H1 (cell line): ENCODE measurements at places on chromosomes 16 and 17. TPM values are rescaled to one million over a fixed set of nuclear protein-coding genes. Genes with fewer than 3 reads are reported as not detected.

RAMP2 gene
- 12.0 and 13.4 TPM in 2 replicates for total RNA-seq

ABCA8 gene
- not detected in 2 replicates for total RNA-seq

NHLRC4 gene
- 0.75 and 0.76 TPM in 2 replicates for total RNA-seq

- H3K27me3 ChIP-seq = no peaks in the 10 kb centered on the region
- H3K36me3 ChIP-seq = no peaks in the 10 kb centered on the region
- H3K27ac ChIP-seq = no peak overlapping the region
- no peak for DNase-seq
Observed at GRCh38 chr16:57308041-57308440, 23.6 kb upstream of the PLLP start.

- H3K36me3 ChIP-seq = no peaks in the 10 kb centered on the region
- no peaks in the 10 kb centered on the region for H3K4me1 ChIP-seq
Observed at GRCh38 chr16:7185689-7186088, 147.0 kb upstream of the RBFOX1 start.

TBC1D3L gene
- total RNA-seq = 8.1 and 9.2 TPM in 2 replicates

KRTAP4-7 gene
- not detected in 2 replicates for total RNA-seq

DNA sequence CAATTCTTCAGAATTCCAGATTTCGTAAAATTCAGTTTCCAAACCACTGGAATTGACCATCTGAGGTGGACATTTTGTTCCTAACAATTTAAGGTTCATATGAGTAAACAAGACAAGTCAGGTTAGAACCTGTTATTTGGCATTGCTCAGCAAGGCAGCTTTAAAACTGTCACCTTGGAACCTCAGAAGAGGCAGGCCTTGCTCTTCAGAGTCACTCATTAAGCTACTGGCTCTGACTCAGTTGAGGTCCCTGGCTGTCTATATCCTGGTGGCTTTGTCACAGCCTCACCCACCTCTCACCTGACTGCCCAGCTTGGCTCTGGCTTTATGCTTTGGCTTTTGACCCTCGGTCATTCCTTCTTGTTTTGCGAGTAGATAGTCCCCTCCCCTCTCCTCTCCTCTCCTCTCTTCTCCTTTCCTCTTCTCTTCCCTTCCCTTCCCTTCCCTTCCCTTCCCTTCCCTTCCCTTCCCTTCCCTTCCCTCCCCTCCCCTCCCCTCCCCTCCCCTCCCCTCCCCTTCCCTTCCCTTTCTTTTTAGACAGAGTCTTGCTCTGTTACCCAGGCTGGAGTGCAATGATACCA, 238.4 kb downstream of the SHISA9 start:
- no peaks in the 10 kb centered on the region for H3K36me3 ChIP-seq
- H3K27me3 ChIP-seq = no peaks in the 10 kb centered on the region
- H3K27ac ChIP-seq = no peak overlapping the region

FASN gene
- 559 and 561 TPM in 2 replicates for total RNA-seq

- no peaks in the 10 kb centered on the region; the same call in 1 of the 2 replicates for H3K36me3 ChIP-seq
- no peak overlapping the region for H3K27ac ChIP-seq
- H3K4me3 ChIP-seq = no peak overlapping the region
- H3K27me3 ChIP-seq = no peaks in the 10 kb centered on the region
Observed at GRCh38 chr16:81620796-81621195, 158.3 kb upstream of the PLCG2 start.

- H3K4me1 ChIP-seq = no peaks in the 10 kb centered on the region
- H3K4me3 ChIP-seq = no peak overlapping the region
- no peak for DNase-seq
Observed at GRCh38 chr17:69912805-69913204, 162.2 kb upstream of the KCNJ16 start.

DNA sequence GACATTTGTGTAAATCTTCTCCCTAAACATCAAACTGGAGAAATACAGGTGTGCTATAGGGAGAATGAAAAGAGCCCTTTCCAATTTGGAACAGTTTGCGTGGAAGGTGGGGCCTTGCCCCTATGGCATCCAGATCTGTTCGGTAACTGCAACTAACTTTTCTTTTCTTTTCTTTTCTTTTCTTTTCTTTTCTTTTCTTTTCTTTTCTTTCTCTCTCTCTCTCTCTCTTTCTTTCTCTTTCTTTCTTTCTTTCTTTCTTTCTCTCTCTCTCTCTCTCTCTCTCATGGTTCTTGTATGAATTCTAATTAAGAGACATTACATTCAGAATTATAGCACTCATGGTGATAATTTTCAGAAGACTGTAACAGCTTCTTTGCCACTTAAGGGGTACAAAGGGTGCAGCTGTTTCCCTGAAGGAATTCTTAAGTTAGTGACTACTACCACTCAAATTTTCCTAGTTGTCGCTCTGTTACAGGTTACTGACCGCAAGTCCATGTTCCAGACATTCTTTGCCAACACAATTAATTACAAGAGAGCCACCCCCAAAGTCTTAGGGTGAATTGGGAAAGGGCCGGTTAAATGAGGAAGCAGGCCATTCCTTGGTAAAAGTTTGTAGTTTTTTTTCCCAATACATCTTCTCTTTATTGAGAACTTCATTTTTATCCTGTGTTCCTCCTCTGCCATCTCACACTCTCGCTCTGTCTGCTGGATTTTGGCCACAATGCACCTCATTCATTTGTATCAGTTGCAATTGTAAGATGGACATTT, 69.8 kb downstream of the KSR1 start:
- H3K4me3 ChIP-seq = no peak overlapping the region
- no peak overlapping the region for H3K27ac ChIP-seq
- peaks cover 26% of the 10 kb centered on the region for H3K4me1 ChIP-seq
- H3K27me3 ChIP-seq = no peaks in the 10 kb centered on the region

ITGAE gene
- total RNA-seq = 23.2 and 24.5 TPM in 2 replicates

HP gene
- total RNA-seq = not detected in 2 replicates

GRCh38 chr16:17238285-17239028, 232.3 kb downstream of the XYLT1 start:
- no peaks in the 10 kb centered on the region for H3K27me3 ChIP-seq
- H3K4me3 ChIP-seq = no peak overlapping the region
- H3K27ac ChIP-seq = no peak overlapping the region
- no peaks in the 10 kb centered on the region for H3K4me1 ChIP-seq
- DNase-seq = no peak

DNA sequence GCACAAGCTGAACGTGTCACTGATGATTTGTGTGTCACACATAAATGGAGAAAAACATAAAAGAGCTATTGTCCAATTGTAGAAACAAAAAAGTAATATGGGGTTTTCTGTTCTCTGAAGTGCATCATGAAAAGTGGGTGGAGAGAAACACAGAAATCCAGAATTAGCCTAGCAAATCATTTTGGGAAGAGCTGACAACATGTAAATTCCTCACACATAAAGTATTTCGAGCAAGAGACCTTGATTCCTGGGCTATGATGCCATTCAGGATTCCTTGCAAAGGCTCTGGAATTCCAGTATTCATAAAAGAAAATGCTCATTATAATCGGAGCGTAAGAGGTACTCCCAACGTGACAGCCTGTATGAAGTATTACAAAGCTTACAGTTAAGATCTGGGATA, 1.1 kb downstream of the DCUN1D3 start:
- DNase-seq = no peak
- H3K27me3 ChIP-seq = no peaks in the 10 kb centered on the region
- peaks cover 7% of the 10 kb centered on the region; the same call in 1 of the 2 replicates for H3K36me3 ChIP-seq
- peak overlapping the region; percentile 90; the same call in 1 of the 2 replicates for H3K4me3 ChIP-seq
- H3K27ac ChIP-seq = no peak overlapping the region

LITAFD gene
- not detected in 2 replicates for total RNA-seq

- H3K27me3 ChIP-seq = no peaks in the 10 kb centered on the region
- no peak overlapping the region for H3K27ac ChIP-seq
- peaks cover 18% of the 10 kb centered on the region for H3K36me3 ChIP-seq
- no peak overlapping the region for H3K4me3 ChIP-seq
Observed at GRCh38 chr16:68079626-68080344, 5.4 kb upstream of the NFATC3 start.

DNA sequence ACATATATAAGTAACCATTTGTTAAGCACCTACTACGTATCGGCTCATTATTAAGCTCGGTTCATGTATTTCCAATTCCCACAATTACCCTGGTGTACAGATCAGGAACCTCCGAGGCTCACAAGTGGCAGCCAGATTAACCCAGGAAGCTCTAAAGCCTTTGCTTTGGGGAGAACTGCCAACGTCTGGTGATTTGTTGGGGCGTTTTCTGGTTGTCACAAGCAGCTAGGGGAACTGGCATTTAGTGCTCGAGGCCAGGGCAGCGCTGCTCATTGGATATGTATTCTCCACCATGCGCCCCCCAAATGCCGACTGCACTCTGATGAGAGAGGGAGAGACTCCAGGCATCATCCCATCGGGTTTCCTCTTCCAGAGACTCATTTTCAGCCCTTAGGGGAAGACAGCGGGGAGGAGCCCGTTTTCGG, 541 bp downstream of the ZNF18 start:
- DNase-seq = peak; percentile 19
- H3K27ac ChIP-seq = peak overlapping the region; percentile 64; the same call in 1 of the 2 replicates

GRCh38 chr17:46766493-46767491, 51.7 kb downstream of the WNT3 start:
- no peak overlapping the region for H3K4me3 ChIP-seq
- peak; percentile 40 for DNase-seq
- no peaks in the 10 kb centered on the region for H3K36me3 ChIP-seq
- peaks cover 36% of the 10 kb centered on the region for H3K27me3 ChIP-seq

CNGB1 gene
- not detected in 2 replicates for total RNA-seq

DNA sequence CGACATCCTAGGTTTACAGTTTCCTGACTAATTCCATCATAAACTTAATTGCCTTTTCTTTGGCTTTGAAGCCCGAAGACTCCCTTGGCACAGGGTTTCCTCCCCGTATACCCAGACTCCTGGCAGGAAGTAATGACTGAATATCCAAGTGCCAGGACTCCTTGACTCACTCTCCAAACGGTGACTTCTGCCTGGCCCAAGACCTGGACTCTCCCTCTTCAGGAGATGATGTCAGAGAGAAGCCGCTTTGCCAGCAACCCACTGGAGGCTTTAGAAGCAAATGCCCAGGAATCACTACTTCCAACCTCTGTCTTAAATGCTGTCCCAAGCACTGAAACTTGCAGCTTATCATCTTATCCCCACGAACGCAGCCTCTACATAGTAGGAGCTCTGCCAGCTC, 146.5 kb downstream of the RGS9 start:
- H3K27me3 ChIP-seq = no peaks in the 10 kb centered on the region
- no peaks in the 10 kb centered on the region for H3K36me3 ChIP-seq
- no peak overlapping the region for H3K4me3 ChIP-seq

KCNH6 gene
- 1.8 TPM in 2 replicates for total RNA-seq

- H3K27me3 ChIP-seq = no peaks in the 10 kb centered on the region
- no peak for DNase-seq
- H3K27ac ChIP-seq = no peak overlapping the region
- H3K36me3 ChIP-seq = no peaks in the 10 kb centered on the region
Observed at GRCh38 chr16:4790871-4791270, 2.7 kb upstream of the SEPTIN12 start.

GRCh38 chr16:54879681-54880080, 51.0 kb upstream of the IRX5 start:
- DNase-seq = no peak
- H3K27ac ChIP-seq = no peak overlapping the region
- H3K36me3 ChIP-seq = no peaks in the 10 kb centered on the region
- no peaks in the 10 kb centered on the region for H3K27me3 ChIP-seq

GRCh38 chr17:73423159-73423715, 111.4 kb upstream of the CDC42EP4 start:
- no peak for DNase-seq
- H3K27me3 ChIP-seq = no peaks in the 10 kb centered on the region
- peaks cover 6% of the 10 kb centered on the region for H3K36me3 ChIP-seq
- H3K4me1 ChIP-seq = no peaks in the 10 kb centered on the region
- H3K4me3 ChIP-seq = no peak overlapping the region

GUCY2D gene
- total RNA-seq = 0.48 and 0.59 TPM in 2 replicates

DNA sequence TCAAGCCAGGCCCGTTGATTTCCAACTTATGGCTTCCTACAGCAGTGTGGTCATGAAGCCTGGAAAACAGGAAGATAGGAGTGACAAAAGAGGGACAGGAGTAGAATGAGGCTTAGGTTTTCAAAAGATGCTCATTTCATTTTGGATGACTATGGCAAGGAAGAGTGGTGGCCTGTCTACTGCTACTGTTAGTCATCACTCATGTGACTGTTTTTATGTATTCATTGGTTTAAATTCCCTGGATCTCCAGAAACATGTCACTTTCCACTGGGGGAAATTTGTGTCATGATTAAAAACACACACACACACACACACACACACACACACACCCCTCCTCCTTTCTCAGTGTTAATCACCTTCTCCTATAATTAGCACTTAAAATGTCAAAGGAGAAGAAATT, 1.1 kb upstream of the CYLD start:
- no peaks in the 10 kb centered on the region for H3K27me3 ChIP-seq
- H3K27ac ChIP-seq = no peak overlapping the region
- peaks cover 5% of the 10 kb centered on the region for H3K4me1 ChIP-seq
- H3K36me3 ChIP-seq = no peaks in the 10 kb centered on the region

ENPP7 gene
- total RNA-seq = not detected in 2 replicates

- no peak for DNase-seq
- H3K4me1 ChIP-seq = peaks cover 26% of the 10 kb centered on the region
- H3K27ac ChIP-seq = no peak overlapping the region
- H3K4me3 ChIP-seq = no peak overlapping the region
- no peaks in the 10 kb centered on the region for H3K36me3 ChIP-seq
- peaks cover 45% of the 10 kb centered on the region for H3K27me3 ChIP-seq
Observed at GRCh38 chr17:7839876-7840261, 5.9 kb downstream of the KDM6B start.

SLC52A1 gene
- 0.61 and 0.63 TPM in 2 replicates for total RNA-seq

SBK1 gene
- total RNA-seq = 73.9 and 77.4 TPM in 2 replicates

GRCh38 chr17:7586673-7587419, 3.0 kb downstream of the SOX15 start:
- H3K36me3 ChIP-seq = peaks cover 14% of the 10 kb centered on the region
- H3K27ac ChIP-seq = no peak overlapping the region
- peaks cover 6% of the 10 kb centered on the region for H3K4me1 ChIP-seq
- H3K27me3 ChIP-seq = no peaks in the 10 kb centered on the region

DNA sequence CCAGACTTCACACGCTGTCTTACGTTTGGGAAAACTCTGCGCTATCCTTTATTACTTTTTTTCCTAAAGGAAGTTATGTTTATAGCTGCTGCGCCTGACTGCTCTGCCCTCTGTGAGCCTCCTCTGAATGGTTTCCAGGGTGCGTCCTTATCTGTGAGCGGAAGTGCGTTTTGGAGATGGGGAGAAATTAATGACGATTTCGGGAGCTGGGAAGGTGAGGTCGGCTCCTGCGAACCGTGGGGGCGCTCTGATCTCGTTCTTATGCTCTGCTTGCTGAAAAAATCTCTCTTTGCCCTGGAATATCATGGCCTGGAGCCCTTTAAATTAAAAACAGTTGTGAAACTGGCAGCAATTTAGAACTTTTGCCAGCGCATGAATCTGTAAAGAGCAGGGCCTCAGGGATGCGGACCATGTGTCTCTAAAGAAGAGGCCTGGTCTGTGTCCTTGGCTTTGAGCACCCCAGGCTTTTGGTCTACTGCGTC, 135.7 kb upstream of the ZFHX3 start:
- H3K4me3 ChIP-seq = no peak overlapping the region
- H3K4me1 ChIP-seq = no peaks in the 10 kb centered on the region
- H3K36me3 ChIP-seq = no peaks in the 10 kb centered on the region
- H3K27ac ChIP-seq = no peak overlapping the region
- H3K27me3 ChIP-seq = no peaks in the 10 kb centered on the region

CCL5 gene
- not detected in 2 replicates for total RNA-seq
